ENCODE measurements at places on chromosomes 6 and 20.

DNA sequence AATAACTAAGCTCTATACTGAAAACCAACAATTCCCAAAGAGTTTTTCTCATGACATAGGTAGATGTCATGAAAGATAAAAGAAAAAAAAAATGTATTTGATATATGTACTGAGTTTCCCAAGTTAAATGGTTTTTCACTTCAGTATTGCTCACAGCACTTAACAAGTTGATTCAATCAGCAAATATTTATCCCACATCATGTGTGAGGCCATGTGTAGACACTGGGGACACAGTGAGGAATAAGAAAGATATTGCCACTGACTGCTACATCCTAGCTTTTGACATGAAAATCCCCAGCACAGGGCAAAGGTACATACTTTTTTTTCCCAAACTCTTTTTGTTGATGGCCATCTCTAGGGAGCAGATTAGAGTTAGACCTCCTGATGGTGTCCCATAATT, 25.3 kb downstream of the SPTLC3 start:
- DNase-seq, result no peak

DNA sequence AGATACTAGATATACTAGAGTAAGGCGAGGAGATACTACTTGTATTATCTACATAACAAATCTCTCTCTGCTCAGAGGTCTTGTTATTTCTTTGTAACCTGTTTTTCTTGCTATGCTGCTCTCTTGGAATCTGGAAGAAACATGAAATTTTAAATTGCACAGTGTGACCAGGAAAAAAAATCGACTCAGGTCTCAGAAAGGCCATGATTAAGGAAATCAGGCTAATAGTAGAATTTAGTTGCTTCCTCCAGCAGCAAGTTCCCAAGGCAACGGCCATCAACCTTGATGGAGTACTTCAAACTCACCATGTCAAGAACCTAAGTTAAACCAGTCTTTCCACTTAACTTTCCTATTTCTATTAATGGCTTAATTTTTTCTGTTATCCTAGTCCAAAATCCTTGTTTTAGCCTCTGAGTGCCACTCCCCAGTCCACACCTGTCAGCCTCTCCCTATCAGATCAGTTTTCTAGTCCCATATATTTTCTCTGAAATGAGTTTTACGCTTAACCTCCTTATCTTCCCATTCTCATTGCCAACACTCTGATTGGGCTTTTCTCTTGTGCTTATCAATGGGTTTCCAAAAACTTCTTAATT, 87.7 kb upstream of the BEND3 start:
- no peak for DNase-seq

- DNase-seq, result peak; percentile 42
Observed at GRCh38 chr6:11275598-11275997, 43.1 kb upstream of the NEDD9 start.

DNA sequence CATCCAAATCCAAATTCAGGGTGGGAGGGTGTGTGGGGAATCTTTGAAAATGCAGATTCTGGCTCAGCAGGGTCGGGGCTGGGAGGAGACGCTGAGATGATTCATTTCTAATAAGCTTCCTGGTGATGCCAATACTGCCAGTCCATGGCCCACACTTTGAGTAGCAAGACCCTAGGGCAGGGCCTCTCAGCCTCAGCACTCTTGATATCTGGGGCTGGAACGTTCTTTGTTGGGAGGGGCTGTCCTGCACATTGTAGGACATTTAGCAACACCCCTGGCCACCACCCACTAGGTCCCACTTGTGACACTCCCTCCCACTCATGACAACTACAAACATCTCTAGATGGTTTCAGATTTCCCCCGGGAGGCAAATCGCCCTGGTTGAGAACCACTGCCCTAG, 191.0 kb downstream of the ZDHHC14 start:
- DNase-seq, result no peak

GRCh38 chr6:157806131-157806855, 16.8 kb upstream of the SNX9 start:
- DNase-seq, result no peak

DNA sequence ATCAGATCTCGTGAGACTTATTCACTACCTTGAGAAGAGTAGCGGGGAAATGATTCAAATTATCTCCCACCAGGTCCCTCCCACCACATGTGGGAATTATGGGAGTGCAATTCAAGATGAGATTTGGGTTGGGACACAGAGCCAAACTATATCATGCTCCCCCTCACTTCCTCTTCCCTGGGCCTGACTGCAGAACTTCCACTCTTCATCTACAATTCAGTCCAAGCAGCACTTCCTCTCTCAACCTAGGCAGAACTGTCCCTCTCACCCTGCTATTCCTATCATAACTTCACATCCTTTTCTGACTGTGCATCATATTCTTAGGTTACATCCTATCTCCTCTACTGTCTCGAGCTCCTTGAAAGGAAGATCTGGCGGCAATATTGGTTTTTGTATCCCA, 184.0 kb upstream of the HDDC2 start:
- DNase-seq, result no peak

DNA sequence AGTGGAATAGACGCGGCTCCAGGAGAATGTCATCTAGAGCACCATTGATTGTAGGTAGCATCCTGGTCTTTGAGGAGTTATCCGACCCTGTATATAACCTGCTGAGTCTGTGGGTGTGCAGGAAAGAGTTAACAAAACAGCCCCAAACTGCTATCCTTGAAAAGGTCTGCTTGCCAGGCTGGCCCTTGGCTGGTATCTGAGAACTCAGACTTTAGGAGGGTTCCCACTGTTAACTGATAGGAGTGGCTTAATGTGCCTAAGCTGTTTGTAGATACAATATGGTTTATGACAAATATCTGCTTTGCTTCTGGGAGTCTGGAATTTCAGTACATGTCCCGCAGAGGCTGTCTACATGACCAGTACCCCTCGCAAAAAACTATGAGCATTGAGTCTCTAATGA, 27.6 kb upstream of the MCUR1 start:
- no peak for DNase-seq

GRCh38 chr6:157861814-157862213, 38.8 kb downstream of the SNX9 start:
- DNase-seq, result no peak

GRCh38 chr6:15618685-15619084, 44.1 kb downstream of the DTNBP1 start:
- no peak for DNase-seq

DNA sequence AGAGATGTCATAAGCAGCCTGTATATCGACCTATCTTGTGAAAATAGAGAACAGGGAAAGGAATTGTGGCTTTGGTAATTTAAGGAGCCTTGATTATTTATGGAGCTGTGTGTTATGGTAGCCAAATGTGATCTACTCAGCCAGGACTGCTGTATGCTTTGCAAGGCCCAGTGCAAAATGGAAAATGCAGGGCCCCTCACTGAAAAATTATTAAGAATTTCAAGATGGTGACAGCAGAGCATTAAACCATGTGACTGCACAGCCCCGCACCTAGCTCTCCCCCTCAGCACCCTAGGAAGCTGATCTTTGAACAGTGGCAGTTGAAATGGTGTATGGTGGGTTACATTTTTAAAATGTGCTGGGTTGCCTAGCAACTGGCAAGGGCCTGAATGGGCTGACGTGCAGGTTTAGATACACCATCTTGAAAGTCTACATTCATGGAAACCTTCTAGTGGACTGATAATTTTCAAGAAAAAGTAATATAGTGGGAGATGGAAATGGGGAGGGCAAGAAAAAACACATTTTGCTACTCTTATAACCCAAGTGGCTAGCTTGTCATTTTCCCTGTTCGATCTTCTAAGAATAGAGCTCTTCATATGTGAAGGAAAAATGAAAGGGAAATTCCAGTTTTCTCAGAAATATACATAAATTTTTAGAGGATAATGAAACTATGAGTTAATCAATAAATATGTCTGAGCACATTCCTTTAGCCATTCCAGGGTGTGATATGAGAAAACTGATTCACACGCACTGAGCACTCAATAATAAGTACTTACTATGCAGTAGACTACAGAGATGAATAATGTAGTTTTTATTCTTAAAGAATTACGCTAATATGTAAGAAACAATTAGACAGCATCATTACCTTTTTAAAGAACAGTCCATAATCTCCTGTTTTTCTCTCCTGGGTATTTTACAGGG, 208.0 kb downstream of the ARHGAP18 start:
- no peak for DNase-seq

GRCh38 chr6:116214681-116215080, 39.2 kb downstream of the TSPYL4 start:
- DNase-seq, result no peak

DNA sequence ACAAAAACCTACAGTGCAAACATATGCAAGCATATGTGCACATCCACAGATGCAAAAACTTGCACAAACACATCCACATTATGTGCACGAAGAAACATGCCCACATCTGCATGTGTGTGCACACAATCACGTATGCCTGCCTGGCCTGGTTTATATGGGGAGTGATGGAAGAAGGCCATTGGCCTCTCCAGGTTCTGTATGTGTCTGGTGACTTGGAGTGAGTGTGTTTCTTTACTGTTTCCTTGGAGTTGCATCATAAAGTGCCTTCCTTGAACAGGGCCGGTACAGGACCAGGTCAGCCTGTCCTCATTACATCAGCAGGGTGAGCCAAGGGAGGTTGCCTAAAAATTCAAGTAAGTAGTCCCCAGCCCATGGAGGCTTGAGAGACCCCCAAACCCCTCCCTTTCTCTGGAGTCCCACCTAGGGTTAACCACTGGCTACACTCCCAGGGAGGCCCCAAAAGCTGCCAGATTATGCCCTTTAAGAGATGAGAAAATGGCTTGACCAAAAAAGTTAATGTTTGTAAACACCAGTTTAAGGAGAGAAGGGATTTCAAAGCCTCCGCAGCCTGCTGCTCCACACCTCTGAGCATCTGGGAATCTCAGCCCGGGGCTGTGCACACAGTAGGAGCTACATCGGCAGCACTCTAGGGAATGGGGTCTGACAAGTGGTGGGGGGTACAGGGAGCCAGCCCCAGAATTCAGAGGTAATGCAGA, 140.8 kb downstream of the VEGFA start:
- DNase-seq, result no peak

GRCh38 chr6:133428295-133428694, 187.1 kb downstream of the EYA4 start:
- DNase-seq, result no peak

DNA sequence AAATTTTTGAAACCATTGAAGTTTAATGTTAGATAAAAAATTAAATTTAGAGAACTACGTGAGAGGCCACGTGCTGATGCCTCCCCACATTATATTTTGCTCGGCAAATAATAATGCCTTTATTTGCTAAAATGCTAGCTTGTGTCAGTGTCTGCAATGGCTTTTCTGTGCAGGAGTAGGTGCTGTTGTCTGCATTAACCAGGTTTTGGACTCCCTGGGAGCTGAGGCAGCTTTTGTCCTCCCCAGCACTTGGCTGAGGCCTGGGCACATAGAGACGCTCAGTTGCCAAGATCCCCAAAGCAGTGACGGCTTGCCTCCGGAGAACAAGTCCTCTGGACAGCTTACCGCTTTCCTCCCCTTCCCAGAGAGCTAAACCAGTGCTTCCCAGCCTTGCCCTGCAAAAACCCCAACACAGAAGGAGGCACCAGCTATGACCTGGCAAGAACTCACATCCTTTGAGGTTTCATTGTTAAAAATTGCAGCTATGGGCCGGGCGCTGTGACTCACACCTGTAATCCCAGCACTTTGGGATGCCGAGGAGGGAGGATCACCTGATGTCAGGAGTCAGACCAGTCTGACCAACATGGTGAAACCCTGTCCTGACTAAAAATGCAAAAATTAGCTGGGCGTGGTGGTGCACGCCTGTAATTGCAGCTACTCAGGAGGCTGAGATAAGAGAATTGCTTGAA, 59.9 kb downstream of the KAT14 start:
- no peak for DNase-seq

DNA sequence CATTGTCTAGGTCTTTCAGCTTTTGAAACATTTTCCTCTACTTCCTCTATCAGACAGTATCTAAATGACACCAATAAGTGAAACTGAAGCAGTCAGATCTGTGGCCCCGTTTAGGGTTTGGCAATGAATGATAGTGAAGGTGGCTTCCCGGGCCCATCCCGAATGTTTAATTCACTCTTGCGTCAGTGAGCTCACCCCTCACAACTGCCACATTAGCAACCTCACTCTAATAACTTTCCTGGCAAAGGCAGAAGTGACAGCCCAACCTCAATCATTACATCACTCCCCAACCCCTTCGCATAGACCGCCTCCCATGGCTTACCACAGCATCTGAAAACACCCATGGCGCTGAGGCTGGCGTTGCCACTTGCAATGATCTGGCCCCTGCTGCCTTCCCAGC, 92.4 kb upstream of the CD83 start:
- DNase-seq, result no peak

DNA sequence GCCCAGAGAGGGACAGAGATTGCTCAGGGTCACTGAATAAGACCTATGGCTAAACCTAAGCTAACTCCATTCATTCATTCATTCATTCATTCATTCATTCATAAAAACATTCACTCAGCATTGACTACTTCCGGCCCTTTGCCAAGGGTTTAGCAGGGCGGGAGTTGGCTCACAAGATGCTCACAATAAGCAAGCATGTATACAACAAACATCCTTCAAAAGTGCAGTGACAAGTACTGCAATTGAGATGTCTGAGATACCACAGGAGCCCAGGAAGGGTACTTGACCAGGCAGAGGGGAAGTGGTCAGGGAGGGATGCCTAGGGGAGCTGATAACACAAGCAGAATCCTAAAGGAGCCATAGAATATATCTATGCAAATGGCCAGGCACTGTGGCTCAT, 18.2 kb upstream of the KIAA1755 start:
- no peak for DNase-seq

DNA sequence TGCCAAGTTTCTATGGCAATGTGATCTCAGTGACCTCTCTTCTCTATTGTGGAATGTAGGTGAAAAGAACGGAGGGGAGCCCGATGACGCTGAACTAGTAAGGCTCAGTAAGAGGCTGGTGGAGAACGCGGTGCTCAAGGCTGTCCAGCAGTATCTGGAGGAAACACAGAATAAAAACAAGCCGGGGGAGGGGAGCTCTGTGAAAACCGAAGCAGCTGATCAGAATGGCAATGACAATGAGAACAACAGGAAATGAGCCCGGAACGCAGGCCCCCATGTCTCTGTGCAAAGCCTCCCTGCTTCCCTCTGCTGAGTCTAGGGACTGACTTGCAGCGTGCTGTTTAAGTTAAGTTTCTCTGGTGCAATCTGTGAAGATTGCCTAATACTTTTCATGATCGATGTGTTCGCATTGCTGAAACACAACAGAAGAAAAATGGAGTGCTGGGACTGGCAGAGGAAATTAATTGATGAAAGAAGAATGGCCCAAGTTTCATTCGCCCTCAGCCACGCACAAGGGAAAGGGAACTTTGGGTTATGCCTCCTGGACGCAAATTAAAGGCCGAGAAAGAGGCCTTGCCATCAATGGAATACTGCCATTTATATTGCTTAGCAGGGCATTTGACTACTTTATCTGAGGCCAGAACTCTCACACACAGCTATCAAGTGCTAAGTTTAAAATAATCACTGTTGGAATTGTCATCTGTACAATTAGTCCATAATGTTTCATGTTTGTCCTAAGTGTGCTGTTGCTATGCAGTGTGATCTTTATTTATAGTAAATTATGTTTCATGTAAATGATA, 146.4 kb downstream of the AKAP7 start:
- DNase-seq, result peak; percentile 55

DNA sequence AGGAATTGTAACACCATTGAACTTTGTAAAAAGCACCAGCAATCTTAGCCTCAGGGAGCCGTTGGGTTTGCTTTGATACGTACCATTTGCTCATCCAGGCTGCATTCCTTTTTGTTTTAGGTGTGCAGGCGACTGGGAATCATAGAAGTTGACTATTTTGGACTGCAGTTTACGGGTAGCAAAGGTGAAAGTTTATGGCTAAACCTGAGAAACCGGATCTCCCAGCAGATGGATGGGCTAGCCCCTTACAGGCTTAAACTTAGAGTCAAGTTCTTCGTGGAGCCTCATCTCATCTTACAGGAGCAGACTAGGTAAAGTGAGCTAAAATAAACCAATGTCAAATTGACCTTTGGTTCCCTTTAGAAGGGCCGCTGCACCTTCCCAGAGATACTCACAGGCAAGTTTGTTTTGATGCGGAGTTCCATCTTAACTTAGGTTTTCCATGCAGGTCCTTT, 1.6 kb downstream of the MYLIP start:
- DNase-seq, result no peak
